Fibroblast of skin of scalp (primary cell): ENCODE measurements at places on chromosomes 2 and 18.

- peak; percentile 11 for DNase-seq
Observed at GRCh38 chr2:180520921-180521581, 459.4 kb upstream of the UBE2E3 start.

GRCh38 chr18:23211146-23211545 lies 75.9 kb downstream of the CABLES1 start:
- no peak for DNase-seq

GRCh38 chr2:143607231-143608062 lies 478.2 kb downstream of the ARHGAP15 start:
- peak; percentile 15 for DNase-seq

GRCh38 chr2:50513724-50514123 lies 518.2 kb downstream of the NRXN1 start:
- no peak for DNase-seq

DNA sequence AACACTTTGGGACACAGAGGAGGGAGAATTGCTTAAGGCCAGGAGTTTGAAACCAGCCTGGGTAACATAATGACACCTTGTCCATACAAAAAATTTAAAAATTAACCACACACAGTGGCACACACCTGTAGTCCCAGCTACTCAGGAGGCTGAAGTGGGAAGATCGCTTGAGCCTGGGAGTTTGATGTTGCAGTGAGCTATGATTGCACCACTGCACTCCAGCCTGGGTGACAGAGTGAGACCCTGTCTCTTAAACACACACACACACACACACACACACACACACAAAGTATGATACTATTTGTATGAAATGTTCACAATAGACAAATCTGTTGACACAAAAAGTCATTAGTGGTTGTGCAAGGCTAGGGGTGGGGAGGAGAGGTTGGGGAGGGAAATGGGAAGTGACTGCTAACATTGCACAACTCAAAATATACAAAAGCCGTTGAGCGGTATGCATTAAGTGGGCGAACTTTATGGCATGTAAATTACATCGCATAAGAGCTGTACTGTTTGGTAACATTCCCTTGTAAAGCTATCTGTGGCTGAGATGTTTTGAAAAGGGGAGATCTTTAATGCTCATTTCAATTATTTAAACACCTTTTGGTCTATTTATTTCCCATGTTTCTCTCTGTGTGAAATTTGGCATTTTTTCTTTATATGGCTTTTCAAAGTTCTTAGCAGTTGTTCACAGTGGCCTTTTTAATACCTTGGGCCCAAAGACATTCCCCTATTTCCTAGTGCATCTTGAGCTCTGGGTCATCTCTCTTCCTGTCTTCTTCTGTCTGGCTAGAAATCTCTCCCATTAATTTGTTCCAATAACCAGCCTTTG lies 58.9 kb upstream of the ZNF516 start:
- peak; percentile 7 for DNase-seq

DNA sequence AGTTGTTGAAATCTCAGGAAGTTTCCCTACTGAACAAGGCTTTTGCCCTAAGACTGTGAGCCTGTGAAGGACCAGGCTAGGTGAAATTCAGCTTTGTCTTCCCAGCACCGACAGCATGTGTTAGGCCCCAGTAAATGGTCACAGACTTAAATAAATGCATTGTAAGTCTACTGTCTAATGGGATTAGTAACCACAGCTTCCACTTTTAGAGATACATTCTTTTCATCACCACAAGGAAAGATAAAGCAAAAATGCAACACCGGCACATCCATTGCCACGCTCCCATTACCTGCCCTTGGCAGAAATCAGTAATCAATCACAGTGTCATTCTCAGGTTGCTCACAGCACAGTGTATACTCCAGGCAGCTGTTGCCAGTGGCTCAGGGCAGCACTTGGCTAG lies 59.3 kb downstream of the CRACDL start:
- no peak for DNase-seq

GRCh38 chr2:55408098-55408882 lies 11.4 kb downstream of the CCDC88A start:
- peak; percentile 78 for DNase-seq

GRCh38 chr18:74197705-74198341 lies 49.5 kb downstream of the TIMM21 start:
- no peak for DNase-seq

DNA sequence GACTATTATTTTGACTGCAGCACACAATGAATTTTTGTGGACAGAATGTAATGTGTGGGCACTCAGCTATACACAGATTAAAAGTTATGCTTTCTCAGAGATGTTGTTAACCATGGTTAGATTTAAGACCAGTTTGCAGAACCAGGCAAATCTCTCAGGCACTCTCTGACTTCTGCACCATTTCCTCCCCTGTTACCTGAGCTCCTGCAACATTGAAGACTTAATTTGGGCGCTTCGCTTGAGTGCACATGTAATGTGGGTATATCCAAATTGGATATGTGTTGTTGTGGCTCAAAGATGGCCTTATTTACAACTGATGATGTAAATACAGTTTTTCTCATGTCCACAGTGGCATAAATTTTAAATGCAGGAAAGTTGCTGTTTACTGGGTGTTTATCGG lies 469.4 kb downstream of the PTPRM start:
- no peak for DNase-seq

- DNase-seq: no peak
Observed at GRCh38 chr2:151217343-151217742, 44.3 kb downstream of the RBM43 start.

GRCh38 chr2:173970516-173970924 lies 5.3 kb upstream of the SP3 start:
- DNase-seq: no peak

GRCh38 chr2:101446869-101447268 lies 28.0 kb downstream of the RFX8 start:
- peak; percentile 66 for DNase-seq

DNA sequence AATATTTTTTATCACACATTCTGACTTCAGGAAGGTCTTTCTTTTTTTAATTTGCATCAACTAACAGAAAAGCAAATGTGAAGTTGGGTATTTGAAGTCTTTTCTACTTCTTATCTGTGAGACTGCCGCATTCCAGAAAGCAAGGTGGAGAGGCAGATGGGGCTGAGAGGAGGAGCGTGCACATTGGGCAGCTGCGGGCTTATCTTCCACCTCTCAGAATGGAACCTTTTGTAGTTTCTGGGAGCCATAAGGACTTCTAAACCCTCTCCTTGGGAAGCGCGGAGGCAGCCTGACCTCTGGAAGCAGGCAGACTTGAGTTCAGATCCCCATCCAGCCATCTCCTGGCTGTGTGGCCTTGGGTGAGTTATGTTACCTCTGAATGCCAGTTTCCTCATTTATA lies 3.9 kb downstream of the MAPRE3 start:
- DNase-seq: no peak

DNA sequence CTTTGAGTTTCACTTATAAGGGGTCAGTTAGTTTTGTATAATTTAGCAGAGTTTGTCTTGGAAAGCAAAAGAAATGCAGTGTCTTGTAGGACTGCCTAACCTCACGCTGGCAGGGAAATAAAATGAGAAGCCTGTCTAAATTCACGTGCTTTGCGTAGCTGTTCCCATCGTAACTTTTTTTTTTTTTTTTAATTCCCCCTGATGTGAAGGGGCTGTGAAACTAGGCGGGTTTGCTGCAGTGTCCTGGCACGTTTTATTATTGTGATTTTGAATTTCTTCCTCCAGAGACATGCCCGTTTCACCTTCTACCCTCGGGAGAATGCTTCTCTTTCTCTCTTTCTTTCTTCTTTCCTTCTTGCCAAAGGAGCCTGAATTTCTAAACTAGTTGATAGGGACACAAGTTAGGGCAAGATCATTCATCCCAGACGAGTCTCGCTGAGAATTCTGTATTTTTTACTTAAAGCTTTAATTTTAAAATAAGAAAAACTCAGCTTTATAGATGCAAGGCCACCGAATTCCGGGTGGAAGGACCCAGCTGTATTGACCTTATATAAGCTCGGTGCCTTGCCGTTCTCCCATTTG lies 2.3 kb downstream of the MEIS1 start:
- peak; percentile 42 for DNase-seq

GRCh38 chr2:220891405-220891804 lies 680.7 kb downstream of the EPHA4 start:
- peak; percentile 89 for DNase-seq

- no peak for DNase-seq
Observed at GRCh38 chr18:78713069-78713468, 266.5 kb upstream of the SALL3 start.

GRCh38 chr18:8719192-8719591 lies 13.8 kb downstream of the MTCL1 start:
- DNase-seq: no peak

DNA sequence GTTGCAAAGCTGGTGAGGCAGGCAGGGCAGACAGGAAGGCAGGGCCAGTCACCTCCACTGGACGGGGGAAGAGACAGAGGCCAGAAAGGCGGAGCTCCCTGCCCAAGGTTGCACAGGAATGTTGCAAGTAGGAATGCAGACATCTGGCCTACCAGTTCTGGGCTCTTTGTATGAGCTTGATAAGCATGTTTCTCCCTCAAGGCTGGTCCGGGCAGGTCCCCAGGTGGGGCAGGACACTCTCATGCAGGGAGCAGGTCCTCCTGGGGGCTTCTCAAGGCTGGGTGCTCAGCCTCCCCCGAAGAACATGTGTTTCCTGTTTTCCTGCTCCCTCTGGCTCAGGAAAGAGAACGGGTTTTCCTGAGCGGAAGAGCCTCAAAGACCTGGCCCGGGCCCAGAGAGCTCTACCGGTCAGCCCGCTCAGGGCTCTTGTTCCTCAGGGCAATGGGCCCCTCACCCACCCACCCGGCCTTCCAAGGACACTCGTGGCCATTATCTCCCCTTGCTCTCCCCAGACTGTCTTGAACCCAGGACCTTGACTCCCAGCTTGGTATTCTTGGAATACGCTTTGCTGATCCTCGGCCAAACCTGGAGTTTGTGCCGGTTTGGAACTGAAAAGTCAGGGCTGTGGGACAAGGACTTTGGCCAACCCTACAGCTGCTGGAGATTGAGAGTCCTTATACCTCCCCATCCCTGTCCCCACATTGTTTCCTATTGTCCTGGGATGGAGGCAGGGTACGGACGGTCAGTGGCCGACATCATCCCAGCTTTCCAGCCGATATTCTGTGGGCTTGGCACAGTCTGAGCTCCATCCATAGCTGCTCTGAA lies 87.7 kb upstream of the HAAO start:
- no peak for DNase-seq

GRCh38 chr18:8828798-8829197 lies 123.4 kb downstream of the MTCL1 start:
- no peak for DNase-seq

GRCh38 chr2:148719195-148719749 lies 74.7 kb downstream of the EPC2 start:
- no peak for DNase-seq

- no peak for DNase-seq
Observed at GRCh38 chr2:10452956-10453904, 5.1 kb upstream of the ODC1 start.

- DNase-seq: no peak
Observed at GRCh38 chr2:234453216-234453615, 43.7 kb downstream of the ARL4C start.

DNA sequence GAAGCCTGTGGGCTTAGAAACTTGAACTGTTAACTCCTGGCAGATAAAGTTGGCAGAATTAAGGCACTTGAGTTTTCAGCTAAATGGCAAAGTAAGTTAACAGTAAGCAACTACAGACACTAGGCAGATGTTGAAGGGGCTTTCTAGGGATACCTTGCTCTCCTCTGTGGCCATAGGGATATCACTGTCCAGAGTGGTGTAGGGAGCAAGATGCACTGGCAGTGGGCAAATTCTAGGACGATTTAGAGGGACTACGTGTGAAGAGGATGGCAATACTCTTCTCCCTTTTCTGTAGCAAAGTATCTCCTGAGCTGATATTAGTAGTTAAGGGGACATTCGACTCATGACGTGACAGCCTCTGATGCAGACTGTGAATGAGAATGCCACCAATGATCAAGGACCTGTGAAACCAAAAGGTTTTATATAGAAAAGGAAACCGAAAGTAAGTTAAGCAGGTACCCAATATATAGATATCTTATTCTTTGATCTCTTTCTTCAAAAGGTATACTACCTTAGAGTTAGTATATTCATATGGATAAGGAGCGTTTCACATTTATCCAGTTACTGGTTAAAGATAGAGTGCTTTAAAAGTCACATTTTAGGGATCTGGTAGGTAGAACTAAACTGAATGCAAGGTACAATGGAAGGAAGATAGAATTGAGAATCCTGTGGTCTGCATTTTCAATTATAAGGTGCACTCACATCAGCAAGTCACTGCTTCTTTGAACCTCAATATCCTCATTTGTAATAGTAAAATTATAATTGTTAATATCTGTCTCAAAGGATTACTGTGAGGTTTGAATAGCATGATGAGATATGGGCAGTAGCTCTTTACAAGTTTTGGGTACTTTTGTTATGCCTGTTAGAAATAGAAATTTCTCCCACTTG lies 106.4 kb downstream of the KCNH7 start:
- no peak for DNase-seq

DNA sequence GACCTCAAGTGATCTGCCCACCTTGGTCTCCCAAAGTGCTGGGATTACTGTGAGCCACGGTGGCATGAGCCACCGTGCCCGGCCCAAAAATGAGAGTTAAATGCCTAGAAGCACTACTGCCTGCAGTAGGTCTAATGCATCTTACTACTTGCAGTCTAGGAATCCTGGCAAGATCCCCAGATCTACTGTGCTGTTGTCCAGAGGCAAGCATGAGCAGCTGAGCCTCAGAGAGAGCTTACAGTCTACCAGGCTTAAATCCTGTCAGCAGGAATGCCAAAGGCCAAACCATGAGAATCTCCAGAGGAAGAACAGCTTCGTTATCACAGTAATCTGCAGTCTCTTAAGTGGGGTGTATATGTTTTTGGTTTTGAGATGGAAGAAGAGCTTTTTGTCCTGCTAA lies 54.4 kb downstream of the XRCC5 start:
- no peak for DNase-seq

GRCh38 chr18:45166341-45166835 lies 448.9 kb upstream of the SLC14A2 start:
- DNase-seq: peak; percentile 91

DNA sequence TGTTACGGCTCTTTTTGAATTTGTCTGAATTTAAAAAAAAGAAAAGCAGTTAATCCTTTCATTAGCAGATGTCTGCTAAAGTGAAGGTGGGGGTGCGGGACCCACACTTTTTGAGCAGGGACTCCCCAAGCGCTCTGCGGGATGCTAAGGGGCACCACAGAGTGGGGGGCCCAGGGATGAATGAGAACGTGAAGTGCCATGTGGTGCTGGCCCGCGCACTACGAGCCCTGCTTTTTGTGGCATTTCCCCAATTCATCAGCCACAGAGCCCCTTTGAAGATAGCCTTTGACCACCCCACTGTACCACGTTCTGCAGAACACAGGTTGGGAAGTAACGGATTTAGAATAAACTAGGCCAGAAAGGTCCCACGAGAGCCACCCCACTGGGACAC lies 28.6 kb downstream of the HS1BP3 start:
- no peak for DNase-seq
